ENCODE measurements at places on chromosomes 2 and 18. TPM values are rescaled to one million over a fixed set of nuclear protein-coding genes. Genes with fewer than 3 reads are reported as not detected.

DNA sequence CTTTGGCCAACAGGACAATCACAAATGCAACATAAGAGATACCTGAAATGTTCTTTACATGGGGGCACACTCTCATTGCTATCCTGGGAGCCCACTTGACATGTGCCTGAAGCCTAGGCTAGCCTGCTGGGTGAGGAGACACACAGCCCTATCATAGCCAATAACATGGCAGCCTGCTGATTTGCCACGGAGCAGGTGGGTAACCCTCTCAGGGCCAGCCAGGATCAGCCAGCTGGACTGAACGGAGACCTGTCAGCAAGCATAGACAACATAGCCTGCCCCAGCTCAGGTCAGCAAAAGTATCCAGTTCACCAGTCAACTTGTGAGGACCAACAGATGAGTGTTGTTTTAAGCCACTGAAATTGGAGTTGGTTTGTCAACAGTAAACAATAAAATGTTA lies 566.5 kb downstream of the DCDC2C start:
- DNase-seq, result no peak

- no peak for DNase-seq
These were observed 37.1 kb downstream of the NEMP2 start for GRCh38 chr2:190497428-190497827.

- DNase-seq, result no peak
These were observed 100.9 kb upstream of the NEUROD1 start for GRCh38 chr2:181781078-181781786.

GRCh38 chr2:236795861-236796219 lies 226.2 kb downstream of the ACKR3 start:
- no peak for DNase-seq

GRCh38 chr18:6486764-6487426 lies 72.2 kb upstream of the L3MBTL4 start:
- DNase-seq, result no peak

- DNase-seq, result no peak
These were observed 3.0 kb downstream of the MEIS1 start for GRCh38 chr2:66437691-66438497.

- DNase-seq, result peak; percentile 29
These were observed 501 bp downstream of the LPIN1 start for GRCh38 chr2:11746807-11747459.

DNA sequence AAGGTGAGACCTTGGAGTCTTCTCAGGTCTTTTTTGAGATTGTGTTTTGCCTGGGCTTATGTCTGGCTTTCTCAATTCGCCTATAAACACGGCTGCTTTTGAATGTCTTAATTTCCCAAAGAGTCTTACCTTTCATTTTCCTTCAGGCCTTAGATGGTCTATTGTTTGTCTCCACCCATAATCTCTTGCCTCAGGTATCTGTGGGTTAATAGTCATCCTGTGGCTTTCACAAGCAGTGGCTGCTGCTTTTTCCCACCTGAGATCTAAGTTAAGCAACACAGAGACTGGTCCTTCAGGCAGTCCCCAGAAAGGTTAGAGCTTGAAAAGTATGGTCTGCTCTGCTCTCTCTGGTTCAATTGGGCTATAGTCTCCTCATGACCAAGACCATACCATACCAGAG lies 275.3 kb downstream of the INSIG2 start:
- DNase-seq, result no peak

DNA sequence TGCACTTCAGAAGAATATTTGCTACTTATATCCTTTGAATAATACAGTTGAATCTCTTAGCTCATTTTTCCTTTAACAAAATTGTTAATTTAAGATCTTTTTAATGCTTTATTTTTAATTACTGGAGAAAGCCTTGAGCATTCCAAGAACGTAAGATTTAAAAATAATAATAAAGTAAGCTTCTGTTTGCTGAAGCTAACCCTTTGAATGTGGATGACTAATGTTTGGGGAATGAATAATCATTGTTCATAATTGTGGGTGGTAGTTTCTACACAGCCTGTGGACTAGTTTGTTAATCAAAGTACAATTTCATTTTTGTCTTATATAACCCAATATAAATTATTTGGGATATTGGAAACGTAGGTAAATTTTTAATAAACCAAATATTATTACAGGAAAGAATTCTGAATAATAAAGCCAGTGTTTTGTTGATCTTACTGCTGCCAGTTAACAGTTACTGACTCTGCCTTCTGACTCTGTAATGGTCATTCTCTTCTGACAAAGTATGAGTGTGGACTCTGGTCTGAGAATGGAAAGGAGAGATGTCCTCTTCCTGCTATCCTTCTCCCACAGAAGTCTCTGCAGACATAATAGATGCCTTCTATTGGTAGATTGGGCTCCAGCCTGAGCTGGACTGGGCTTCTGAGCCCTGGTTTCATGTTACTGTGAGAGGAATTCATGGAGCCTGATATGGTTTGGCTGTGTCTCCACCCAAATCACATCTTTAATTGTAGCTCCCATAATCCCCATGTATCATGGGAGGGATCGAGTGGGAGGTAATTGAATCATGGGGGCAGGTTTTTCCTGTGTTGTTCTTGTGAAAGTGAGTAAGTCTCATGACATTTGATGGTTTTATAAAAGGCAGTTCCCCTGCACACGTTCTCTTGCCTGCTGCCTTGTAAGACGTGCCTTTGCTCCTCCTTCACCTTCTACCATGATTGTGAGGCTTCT lies 292.7 kb upstream of the SLC39A10 start:
- no peak for DNase-seq

- no peak for DNase-seq
These were observed 1.5 kb downstream of the CACNB4 start for GRCh38 chr2:152097290-152097800.

- DNase-seq, result no peak
These were observed 2.9 kb downstream of the CAD start for GRCh38 chr2:27220091-27220490.

GRCh38 chr2:128720080-128721022 lies 401.7 kb upstream of the HS6ST1 start:
- DNase-seq, result no peak

DNA sequence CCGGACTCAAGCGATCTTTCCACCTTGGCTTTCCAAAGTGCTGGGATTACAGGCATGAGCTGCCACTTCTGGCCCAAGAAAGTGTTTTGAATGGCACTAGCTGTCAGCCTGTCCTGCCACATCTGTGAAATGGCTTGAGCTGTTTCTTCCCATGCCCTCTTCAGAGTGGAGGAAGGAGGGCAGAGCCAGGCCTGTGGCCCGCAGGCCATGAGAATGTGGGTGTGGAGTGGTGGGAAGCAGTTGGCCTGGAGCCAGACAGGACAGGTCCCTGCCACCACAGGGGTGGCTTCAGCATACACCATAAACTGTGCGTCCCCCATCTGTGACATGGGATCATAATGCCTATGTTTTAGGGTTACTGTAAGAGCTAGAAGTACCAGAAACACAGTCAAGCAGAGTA lies 6.5 kb downstream of the SLC66A3 start:
- DNase-seq, result no peak

DNA sequence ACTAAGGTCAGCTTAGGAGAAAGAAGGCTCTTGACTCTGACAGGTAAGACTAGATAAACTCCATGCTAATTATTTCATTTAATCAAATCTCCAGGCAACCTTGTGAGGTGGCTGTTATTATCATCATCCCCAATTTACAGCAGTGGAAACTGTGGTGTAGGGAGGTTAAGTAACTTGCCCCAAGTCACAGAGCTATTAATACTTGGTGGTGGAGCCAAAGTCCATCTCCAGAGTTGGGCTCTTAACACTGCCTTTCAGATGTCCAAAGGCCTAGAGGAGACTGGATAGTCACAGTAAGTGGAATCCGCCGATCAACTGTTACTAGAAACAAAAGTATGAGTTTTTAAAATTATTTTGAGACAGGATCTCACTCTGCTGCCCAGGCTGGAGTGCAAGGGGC lies 46.6 kb upstream of the SP3 start:
- DNase-seq, result no peak

- DNase-seq, result no peak
These were observed 89.9 kb downstream of the MIB1 start for GRCh38 chr18:21830532-21830931.

DNA sequence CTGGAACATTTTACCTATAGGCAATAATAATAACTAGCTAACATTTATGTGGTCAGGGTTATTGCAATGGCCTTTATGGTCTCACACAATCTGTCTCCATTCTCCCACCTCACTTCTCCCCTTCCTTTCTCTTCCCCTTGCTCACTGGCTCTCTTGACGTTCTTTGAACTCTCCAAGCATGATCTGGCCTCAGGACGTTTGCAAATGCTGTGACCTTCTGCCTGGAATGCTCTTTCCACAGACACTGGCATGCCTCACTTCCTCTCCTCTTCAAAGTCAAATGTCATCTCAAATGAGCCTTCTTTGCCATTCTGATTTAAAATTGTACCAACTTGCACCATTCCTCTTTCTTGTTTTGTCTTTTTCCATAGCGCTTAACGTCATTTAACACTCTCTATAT lies 25.3 kb upstream of the GCG start:
- DNase-seq, result no peak

- DNase-seq, result no peak
These were observed 124.5 kb downstream of the WDR7 start for GRCh38 chr18:56775701-56776100.

TEX44 gene
- not detected for total RNA-seq

TACR1 gene
- total RNA-seq, result not detected

FSHR gene
- total RNA-seq, result not detected

ACADL gene
- not detected for total RNA-seq

FBXO36 gene
- total RNA-seq, result 0.82 TPM

PMAIP1 gene
- 19.1 TPM for total RNA-seq

RPL31 gene
- 1,501 TPM for total RNA-seq

UGT1A8 gene
- total RNA-seq, result not detected

CDH2 gene
- total RNA-seq, result not detected

Data from activated CD4-positive, alpha-beta T cell treated with anti-CD3 and anti-CD28 coated beads, Interleukin-2, amount 10 ng/mL, durations not matched to agents 7 days and 5 days (primary cell).